Stimulated activated CD8-positive, alpha-beta memory T cell treated with anti-CD3 and anti-CD28 coated beads, Interleukin-2, amount 100 ng/mL, for 1 hour (primary cell): ENCODE measurements at places on chromosomes 1 and 21.
A peak's percentile ranks its signal among the peaks of the same experiment; 100 is the strongest.

DNA sequence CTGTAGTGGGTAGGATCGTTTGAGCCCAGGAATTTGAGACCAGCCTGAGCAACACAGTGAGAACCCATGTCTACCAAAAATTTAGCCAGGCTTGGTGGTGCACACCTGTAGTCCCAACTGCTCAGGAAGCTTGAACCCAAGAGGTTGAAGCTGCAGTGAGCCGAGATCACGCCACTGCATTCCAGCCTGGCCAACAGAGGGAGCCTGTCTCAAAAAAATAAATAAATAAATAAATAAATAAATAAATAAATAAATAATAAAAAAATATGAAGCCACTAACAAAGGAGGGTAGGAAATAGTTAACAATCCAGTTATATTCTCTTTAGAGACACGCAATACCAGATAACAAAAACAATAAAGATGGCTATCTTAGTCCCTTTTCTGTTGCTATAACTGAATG, 11.9 kb upstream of the CBR3 start:
- DNase-seq, result no peak

DNA sequence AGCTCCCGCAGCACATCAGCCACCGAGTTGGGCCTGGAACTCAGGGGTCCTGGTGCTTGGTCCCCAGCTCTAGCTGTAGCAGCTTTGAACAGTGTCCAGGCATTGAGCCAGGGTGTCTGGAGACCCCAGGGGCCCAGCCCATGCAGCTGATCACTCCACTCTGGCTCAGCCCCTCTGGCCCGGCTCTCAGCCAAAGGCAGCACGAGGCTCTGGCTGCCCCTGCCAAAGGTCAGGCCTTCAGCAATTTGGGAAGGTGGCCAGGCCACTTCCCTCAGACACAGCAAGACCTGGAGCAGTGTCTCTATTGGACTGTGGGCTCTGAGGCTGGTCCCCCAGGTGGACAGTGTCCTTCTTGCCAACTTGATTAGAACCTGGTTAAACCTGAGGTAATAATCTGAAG, 34.4 kb upstream of the RNF19B start:
- DNase-seq, result no peak

GRCh38 chr1:33641104-33641830, 168.8 kb downstream of the ZSCAN20 start:
- no peak for DNase-seq

- no peak for DNase-seq
Observed at GRCh38 chr1:44743211-44743610, 3.6 kb downstream of the KIF2C start.

DNA sequence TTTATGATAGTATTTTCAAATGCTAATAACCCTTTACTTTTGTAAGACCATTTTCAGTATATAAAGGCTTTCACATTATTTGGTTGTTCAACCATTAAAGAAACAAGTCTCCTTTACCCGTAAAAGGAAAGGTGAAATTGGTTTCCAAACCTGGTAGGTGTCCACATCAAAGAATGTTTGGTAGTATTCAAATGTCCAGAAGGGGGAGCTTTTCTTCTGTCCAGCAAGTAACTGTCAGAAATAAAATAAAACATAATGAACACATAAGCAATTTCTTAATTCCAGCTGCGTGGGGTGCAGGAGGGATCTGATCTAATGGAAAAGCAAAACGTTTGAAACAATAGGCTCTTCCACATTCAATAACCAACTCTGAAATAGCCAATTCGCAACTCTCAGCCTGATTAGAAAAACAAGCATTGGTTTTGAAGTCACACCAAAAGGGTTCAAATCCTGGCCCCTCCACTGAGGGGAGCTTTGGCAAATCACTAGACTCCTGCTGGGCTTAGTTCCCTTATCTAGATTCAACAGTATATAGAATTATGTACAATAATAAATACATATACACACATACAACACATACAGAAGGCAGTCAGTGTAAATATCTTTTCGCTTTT, 11.0 kb downstream of the YIPF1 start:
- no peak for DNase-seq

DNA sequence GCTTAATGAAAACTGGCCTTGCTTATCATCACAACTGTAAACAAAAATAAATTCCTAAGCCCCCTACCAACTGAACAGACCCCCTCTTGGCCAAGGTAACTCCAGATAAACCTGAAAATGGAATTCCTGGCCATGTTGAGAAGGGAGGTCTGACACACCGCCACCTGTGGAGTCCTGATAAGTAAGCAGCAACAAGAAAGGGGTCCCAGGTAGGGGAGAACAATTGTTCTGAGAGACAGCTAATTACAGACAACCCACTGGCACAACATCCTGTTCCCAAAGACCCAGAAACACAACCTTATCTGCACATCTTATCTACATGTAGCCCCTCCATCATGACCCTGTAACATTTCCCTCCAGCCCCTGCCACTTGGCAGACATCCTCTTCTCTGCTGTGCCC, 91.2 kb upstream of the TNR start:
- DNase-seq, result no peak

DNA sequence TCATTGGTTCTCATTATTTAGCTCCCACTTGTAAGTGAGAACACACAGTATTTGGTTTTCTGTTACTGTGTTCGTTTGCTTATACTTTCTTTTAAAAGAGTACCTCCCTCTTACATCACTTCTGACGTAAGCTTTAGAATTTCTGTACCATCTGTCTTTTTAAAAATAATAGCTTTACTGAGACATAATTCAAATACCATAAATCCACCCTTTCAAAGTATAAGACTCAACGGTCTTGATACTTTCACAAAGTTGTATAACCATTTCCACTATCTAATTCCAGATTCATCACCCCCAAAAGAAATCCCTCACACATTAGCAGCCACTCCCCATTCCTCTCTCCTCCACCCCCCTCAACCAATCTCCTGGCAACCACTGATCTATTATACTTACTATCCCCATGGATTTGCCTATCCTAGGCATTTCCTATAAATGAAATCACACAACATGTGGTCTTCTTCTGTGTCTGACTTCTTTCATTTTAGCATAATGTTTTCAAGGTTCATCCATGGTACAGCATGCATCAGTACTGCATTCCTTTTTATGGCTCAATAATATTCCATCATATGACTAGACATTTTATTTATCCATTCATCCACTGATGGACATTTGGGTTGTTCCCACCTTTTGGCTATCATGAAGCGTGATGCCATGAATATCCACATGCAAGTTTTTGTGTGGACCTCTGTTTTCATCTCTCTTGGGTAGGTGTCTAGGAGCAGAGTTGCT, 104.7 kb downstream of the HLCS start:
- DNase-seq, result no peak

- no peak for DNase-seq
Observed at GRCh38 chr1:7670334-7671145, 100.6 kb upstream of the VAMP3 start.

GRCh38 chr1:225712391-225712790, 59.5 kb upstream of the ENAH start:
- no peak for DNase-seq

GRCh38 chr1:19936061-19936750, 12.8 kb upstream of the PLA2G2E start:
- DNase-seq, result no peak

- no peak for DNase-seq
Observed at GRCh38 chr21:32463367-32463766, 50.9 kb downstream of the EVA1C start.

- no peak for DNase-seq
Observed at GRCh38 chr1:82795508-82796149, 994.9 kb downstream of the ADGRL2 start.

GRCh38 chr1:240194120-240194519, 102.4 kb downstream of the FMN2 start:
- no peak for DNase-seq

DNA sequence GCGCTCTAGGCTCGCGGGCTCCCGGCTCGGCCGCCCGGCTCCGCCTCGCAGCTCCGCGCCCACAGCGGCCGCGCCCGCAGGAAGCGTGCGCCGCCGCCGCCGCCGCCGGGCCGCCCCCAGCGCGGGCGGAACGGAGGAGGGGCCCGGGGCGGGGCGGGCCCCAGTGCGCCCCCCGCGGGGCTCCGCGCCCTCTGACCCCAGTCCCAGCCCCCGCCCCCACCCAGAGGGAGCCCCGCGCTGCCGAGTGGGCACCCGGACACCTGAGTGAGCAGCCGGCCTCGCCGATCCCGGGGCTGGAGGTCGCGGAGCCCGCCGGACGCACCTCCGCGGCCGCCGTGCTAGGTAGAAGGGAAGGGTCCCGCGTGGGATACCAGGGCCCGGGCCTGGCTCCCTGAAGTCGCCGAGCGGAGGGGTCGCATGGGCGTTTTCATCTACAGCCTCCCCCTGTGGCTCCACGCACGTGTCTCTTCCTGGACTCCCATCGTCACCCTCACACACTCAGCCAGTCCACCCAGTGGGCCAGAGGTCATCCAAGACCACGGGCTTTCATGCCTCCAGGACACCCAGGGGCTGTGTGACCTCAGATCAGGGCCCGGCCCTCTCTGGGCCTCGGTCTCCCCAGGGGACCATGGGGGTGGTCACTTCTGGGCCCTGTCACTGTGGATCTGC, at the start of gene SDC3:
SDC3 (minus strand) TSS at position 63 of the 669 bp plus-strand sequence. CDS start 172 bp downstream, outside the sequence.
- no peak for DNase-seq

DNA sequence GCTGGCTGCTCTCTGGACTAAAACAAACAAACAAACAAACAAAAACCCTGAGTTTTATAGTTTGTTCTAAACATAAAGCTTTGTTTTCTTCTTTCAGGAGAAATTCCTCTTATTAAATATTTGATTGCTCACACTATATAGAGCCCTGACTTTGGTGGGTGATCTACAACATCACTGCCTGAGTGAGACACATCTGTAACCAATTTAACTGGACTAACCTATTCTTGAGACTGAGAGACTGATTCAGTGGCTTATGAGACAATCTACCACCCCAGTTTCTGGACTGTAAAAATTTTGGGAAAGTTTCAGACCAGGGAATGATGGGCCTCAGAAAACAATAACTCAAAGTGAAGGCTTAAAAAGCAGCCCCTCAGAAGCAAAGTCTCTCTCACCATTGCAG, 537.0 kb downstream of the NEGR1 start:
- DNase-seq, result no peak

GRCh38 chr1:93323185-93323820, 22.4 kb upstream of the DR1 start:
- DNase-seq, result no peak

GRCh38 chr1:180586671-180587155, 27.9 kb downstream of the OVAAL start:
- no peak for DNase-seq

DNA sequence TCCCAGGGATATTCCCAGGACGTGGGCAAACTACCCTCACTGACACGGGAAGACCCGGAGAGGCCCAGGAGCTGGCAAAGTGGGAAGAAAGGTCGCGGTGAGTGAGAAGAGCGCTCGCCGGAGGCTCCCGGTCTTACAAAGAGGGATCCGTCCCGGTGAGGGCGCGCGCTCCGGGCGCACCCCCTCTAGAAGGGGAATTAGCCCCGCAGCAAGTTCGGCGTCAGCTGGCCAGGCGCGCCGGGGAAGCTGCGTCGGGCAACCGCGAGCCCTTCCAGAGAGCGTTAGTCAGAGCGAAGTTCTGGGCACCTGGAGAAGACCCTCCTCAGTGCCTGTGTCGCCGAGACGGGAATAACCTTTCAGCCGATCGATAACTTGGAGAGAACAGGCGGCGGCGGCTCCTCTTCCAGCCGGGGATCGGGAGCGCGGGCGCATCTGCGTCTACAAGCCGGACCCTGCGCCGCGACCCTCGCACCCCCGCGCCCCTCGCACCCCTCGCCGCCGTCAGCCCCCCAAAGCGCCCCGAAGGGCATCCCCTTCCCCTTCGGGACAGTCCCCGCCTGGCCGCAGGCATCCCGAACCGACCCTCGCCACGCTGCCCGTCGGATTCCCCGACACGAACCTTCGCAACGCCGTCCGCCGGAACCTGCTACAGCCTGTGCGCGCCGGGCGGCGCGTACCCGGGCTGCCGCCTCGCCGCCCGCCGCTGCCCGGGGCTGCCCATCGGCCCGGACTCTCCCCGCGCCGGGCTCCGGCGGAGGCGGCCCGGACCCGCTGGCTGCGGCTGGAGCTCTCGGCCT, 485 bp downstream of the SIPA1L2 start:
- no peak for DNase-seq

GRCh38 chr1:234564035-234565029, 45.6 kb downstream of the IRF2BP2 start:
- no peak for DNase-seq

GRCh38 chr1:86950712-86951419, 36.4 kb downstream of the HS2ST1 start:
- DNase-seq, result no peak

GRCh38 chr1:1000357-1001056, 610 bp upstream of the HES4 start:
- peak; percentile 44 for DNase-seq

GRCh38 chr21:46067505-46068201, 30.3 kb upstream of the COL6A2 start:
- no peak for DNase-seq

GRCh38 chr1:114278430-114278829, 124.8 kb upstream of the SYT6 start:
- DNase-seq, result no peak

GRCh38 chr21:42383331-42383730, 12.5 kb downstream of the TMPRSS3 start:
- no peak for DNase-seq

- DNase-seq, result no peak
Observed at GRCh38 chr1:92273039-92273438, 25.7 kb downstream of the GLMN start.

GRCh38 chr21:38878379-38879179, 72.8 kb downstream of the ETS2 start:
- no peak for DNase-seq

DNA sequence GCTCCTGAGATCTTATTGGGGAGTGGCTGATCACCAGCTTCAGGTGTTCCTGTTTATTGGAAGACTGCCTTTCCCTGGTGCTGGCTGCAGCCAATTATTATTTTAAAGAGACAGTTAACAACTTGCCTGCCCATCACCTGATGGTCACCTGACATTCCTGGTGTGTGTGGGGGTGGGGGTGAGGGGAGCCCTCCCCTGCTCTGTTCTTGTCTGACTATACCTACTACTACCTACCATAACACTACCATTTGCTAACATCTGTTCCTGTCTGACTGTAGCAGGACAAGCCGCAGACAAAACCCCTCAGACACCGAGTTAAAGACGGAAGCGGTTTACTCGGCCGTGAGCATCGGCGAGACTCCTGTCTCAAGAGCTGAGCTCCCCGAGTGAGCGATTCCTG, 54.9 kb upstream of the NBPF3 start:
- no peak for DNase-seq

DNA sequence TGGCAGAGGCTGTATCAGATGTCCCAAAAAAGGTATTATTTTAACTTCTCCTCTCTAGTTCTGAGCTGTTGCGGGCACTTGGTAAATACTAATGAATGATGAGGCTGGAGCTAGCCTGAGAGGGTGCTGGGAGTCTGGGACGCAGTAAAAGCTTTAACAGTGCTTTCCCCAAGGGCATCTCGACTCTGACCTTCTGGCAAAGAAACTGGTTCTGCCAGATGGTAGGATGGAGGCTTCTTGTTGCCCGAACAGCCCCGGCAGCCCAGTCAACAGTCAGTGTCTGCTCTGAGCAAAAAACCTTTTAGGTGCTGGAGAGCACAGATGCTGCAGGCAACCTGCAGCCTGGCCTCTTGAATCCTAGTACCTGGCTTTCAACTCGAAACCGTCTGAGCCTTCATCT, 2.5 kb upstream of the PNRC2 start:
- no peak for DNase-seq

GRCh38 chr1:52332411-52332810, 33.6 kb downstream of the CC2D1B start:
- no peak for DNase-seq
